ENCODE measurements at places on chromosomes 7 and 10.

- DNase-seq, result no peak
These were observed 333.2 kb downstream of the RPS24 start for GRCh38 chr10:78366663-78367411.

GRCh38 chr10:26423722-26424121 is 14.4 kb upstream of the APBB1IP start:
- no peak for DNase-seq

DNA sequence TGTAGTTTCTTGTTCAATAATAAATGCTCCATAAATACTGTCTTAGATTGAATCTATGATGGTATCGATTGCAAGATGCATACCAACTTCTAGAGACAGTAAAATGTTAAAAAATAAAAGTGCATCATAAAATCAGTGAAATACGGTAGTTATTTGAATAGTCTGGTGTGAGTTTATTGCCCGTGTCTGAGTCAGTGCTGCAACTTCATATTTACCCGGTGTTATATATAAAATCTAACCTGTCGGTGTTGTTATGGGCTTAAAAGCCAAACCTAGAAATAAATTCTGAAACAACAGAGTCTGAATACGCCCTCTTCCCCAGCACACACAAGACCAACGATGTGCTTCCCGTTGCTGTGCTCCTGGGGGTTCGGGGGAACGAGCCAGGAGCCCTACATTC is 16.3 kb downstream of the MACROH2A2 start:
- no peak for DNase-seq

- no peak for DNase-seq
These were observed 815 bp downstream of the CCSER2 start for GRCh38 chr10:84329196-84329611.

DNA sequence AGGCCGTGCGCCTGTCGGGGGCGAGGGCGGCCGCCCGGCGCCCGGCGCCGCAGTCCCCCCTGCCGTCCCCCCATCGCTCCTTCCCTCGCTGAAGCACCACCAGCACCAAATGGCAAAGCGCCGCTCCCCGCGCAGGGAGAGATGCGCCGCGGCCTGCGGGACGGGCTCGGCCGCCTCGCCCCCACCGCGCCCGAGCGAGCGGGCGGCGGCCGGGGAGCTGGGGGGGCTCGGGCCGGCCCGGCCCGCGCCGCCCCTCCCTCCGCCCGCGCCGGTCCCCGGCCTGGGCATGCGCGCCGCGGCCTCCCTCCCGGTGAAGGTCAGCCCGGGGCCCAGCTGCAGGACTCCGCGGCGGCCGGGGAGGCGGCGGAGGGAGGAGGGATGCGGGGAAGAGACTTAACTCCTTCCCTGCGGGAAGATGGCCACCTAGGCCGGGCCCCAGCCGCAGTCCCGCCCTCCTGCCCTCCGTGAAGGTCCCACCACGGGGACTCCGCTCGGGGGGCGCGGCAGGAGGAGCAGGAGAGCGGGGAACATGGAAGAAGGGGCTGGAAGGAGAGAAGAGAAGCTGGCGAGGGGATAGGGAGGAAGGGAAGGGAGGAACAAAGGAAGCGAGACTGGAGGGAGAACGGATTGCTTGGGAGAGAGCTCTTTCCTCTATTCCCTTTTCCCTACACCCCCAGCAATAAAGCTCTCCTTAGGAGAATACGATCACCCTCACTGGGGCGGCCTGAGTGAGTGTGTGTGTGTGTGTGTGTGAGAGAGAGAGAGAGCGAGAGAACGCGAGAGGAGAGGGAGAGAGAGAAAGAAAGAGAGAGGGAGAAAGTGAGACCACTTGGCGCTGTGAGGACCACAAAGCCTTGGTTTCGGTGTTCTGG is 3.4 kb upstream of the SMARCD3 start:
- DNase-seq, result no peak

- DNase-seq, result no peak
These were observed 45.6 kb downstream of the CACNA2D1 start for GRCh38 chr7:82397879-82398524.
